Motor neuron (in vitro differentiated cells): ENCODE measurements at places on chromosomes 2 and 18. TPM values are rescaled to one million over a fixed set of nuclear protein-coding genes. Genes with fewer than 3 reads are reported as not detected.

Gene FRZB
- total RNA-seq = 0.25 and 0.27 TPM in 2 replicates

Gene PLGLB2
- total RNA-seq = 0.97 and 1.8 TPM in 2 replicates

Gene UGT1A10
- total RNA-seq = 0.21 TPM in 1 of 2 replicates, not detected in the other

Gene AMER3
- 11.3 and 11.7 TPM in 2 replicates for total RNA-seq

Gene RFTN2
- 2.4 and 3.5 TPM in 2 replicates for total RNA-seq

Gene FSHR
- total RNA-seq = 0.19 and 0.53 TPM in 2 replicates

Gene TMEM247
- total RNA-seq = not detected in 2 replicates

Gene G6PC2
- 0.25 TPM in 1 of 2 replicates, not detected in the other for total RNA-seq

Gene SLC20A1
- total RNA-seq = 38.3 and 40.9 TPM in 2 replicates

Gene CCDC141
- total RNA-seq = 0.15 TPM in 1 of 2 replicates, not detected in the other

- no peak for ATAC-seq
These were observed 61.0 kb downstream of the TNFRSF11A start for GRCh38 chr18:62386091-62386490.

DNA sequence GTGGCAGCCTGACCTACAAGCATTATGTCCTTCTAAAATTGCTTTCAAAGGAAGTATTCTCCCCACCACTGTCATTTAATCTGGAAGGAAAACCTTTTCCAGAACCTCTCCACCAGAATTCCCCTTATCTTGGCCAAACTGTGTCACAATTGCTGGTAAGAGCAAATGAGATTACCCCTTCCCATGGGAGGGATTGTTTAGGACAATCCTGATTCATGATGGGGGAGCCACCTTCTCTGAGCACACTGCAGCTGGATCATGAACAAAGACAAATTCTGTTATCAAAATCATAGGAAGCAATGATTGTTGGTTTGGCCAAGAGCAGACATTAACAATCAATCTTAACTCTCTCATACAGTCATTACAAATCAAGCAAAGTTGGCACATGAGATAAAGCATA is 18.1 kb upstream of the ATOH8 start:
- ATAC-seq = no peak

- ATAC-seq = no peak
These were observed 1195.9 kb upstream of the CHAC2 start for GRCh38 chr2:52571380-52572347.

DNA sequence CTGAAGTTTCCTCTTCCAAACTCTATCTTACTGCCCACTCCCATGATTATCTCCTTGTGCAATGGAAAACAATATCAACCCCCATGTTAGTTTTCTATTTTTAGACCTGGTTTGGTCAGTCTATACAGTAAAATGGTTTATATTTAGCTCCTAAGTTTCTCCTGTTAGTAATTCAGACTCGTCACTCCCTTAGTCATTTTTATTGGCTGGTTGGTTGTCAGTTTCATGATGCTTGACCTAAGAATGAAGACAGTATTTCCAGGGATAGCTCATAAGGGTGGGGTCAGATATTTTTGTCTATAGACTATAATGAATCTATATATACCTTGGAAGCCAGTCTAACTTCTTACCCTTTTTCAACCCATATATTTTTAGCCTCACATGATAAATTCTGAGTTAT is 61.4 kb upstream of the NEUROD1 start:
- no peak for ATAC-seq

GRCh38 chr2:62196278-62196901 is 475 bp downstream of the B3GNT2 start:
- no peak for ATAC-seq

- no peak for ATAC-seq
These were observed 476.1 kb upstream of the SOX11 start for GRCh38 chr2:5215989-5216607.

- peak; percentile 89 for ATAC-seq
These were observed 242.0 kb upstream of the LYPD1 start for GRCh38 chr2:132911726-132912724.

DNA sequence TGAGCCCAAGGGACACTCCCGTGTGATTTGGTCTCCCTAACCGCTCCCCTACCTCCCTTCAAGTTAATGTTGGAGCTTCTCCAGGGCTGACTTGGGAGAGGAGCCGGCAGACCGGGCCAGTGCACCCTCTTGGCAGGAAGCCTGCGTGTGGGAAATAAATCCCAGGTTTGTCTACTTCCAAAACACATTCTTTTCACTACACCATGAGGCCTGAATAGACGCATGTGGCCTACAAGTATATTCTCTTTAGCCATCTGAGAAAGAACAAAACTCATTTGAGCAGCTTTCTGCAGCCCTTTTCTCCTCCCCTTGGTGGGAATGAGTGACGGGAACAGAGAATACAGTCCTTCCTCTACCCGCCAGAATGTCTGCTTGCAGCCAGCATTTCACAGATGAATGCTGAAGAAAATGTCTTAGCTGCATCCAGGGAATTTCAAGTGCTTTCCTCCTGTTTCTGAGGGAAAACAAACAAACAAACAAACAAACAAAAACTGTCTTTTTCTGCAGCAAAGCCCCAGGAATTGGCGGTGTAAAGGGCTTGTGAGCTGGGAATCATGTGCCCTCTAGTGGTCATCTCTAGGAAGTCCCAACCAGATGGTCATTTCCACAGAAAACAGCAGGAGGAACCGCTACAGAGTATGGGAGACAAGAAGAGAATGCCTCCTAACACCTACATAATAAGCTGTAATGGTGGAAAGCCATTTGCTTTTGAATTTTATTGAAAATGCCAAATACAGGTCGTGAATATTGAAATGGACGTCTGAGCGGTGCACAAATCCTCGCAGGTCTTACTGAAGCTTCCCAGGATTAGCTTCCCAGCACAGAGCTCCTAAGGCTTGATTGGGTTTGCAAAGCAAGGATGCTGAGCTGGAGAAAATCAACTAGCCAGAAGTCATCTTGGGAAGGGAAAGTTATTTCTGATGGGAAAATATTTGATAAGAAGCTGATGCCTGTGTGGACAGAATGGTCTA is 41.2 kb upstream of the DAPL1 start:
- peak; percentile 84 for ATAC-seq

DNA sequence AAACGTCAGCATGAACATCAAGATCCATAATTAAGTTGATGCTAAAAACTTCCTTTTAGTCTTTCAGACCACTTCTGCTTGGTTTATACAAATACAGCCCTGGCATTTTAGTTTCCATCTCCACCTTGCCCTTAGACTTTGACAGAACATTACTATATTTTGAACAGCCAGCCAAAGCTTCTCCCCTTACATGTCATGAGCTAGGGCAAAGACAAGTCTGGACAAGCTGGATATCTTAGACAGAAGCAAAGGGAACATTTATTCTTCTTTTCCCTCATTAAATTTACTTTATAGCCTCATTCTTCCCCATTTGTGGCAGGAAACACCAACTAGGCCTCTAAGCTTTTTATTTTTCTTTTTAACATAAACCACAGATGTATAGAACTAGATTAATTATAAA is 403.3 kb downstream of the SUCLG1 start:
- no peak for ATAC-seq

- no peak for ATAC-seq
These were observed 105.3 kb upstream of the UGP2 start for GRCh38 chr2:63736354-63736753.

DNA sequence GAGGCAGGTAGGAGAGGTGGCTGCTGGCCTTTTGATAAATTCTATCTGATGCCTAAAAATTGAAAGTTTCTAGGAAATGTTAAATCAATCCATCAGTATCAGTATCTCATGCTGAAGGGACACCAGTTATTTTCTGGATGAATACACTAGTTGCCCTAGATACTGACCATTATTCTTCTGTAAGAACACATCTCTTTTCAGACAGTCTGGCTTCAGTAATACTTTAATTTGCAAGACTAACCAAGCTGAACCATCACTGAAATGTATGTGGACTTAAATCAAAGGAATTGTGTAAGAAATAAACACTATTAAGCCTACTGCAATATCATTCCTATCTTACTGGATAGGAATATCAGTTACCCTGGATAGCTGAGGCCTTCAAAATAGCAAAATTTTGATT is 1546.3 kb downstream of the LRP1B start:
- peak; percentile 35 for ATAC-seq

DNA sequence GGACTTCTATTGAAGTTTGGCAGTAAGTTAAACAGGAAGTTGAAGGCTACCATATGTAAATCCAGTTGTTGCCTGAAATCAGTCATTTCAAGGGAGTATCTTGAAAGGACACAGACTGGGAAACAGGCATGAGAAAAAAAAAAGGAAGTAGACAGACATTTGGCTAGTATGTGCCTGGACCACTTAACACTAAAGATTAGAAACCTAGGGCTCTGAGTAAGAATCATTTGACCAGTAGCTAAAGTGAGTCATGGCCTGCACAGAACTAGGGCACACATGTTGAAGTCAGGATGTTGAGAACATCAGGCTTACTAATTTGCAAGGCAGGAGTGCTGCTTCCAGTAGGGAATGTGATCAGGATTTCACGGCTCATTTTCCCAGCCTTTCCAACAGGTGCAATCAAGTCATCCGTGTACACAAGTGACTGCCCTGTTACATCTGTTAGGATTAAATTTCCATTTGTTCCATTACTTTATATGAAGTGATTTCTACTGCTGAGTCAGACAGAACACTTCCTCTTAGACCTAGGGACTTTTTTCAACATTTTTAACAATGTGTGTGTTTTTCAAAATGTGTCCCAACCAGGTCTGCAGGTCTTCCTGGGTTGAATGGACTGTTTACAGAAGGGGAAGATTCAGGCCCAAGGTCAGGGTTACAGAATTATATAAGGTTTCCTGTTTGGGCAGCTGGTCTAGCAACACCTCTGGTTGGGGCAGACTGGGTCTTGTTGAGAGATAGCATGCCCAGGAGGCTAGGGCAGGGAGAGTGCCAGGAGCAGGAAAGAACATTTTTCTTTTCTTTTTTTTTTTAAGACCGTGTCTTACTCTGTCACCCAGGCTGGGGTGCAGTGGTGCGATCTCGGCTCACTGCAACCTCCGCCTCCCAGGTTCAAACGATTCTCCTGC is 145.6 kb downstream of the TGIF1 start:
- peak; percentile 43 for ATAC-seq

- no peak for ATAC-seq
These were observed 129.3 kb downstream of the MARCHF4 start for GRCh38 chr2:216243026-216243425.

GRCh38 chr2:42602218-42602875 is 33.9 kb downstream of the MTA3 start:
- no peak for ATAC-seq

GRCh38 chr2:155696571-155696970 is 636.0 kb downstream of the NR4A2 start:
- ATAC-seq = no peak

GRCh38 chr18:54165450-54165849 is 59.0 kb downstream of the MBD2 start:
- ATAC-seq = no peak

DNA sequence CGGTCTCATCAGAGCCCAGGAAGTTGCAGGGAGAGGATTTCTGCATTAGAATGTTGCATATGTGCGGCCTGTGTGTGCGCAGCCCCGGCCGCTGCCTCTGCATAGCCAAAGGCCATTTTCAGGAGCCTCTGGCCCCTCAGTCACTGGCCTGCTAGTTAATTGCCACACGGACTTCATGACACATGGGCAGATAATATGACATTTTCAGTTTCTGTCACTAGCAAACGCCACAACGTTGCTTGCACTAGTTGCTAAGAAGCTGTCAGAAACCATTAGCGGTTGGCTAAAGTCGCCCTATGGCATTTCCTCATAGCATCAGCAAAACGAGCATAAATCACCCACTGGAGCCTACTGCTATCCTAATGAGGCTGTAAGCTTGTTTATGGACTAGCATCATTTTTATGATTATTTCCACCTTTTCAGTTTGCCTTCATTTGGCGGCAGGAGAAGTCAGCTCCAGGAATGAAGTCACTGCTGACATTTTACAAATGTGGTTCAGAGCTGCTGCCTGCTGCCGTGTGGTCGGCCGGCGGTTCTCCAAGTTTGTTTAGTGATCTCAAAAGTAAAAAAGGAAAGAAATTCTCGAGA is 73.7 kb downstream of the MEIS1 start:
- peak; percentile 89 for ATAC-seq

DNA sequence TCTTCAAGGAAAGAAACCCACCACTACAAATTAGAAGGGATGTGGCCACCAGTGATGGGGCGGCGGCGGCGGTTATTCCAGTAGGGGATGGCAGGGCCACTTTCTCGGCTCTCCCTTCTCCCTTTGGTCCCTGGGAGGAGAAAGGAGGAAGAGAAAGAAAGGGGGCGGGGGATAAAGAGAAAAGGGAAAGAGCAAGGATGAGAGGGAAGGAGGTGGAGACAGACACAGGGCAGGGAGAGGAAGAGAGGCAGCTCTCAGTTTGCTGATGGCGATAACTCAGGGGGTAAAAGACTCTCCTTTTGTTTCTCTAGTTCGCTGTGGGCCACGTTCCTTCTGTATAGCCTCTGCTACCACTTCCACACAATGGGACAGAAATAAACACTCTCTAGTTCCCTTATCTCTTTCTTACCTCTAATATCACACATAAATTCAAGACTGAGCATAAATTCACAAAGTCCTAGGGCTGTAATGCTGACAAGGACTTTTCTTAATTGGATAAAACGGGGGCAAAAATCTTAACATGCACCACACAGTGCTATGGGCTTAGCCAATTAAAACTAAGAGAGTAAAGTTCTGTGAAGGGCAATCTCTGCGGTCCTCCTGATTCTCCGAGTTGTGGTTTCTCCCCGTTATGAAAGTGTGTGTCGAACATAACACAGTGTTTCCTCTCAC is 14.6 kb downstream of the SFT2D3 start:
- no peak for ATAC-seq

GRCh38 chr2:127614731-127615130 is 31.2 kb upstream of the GPR17 start:
- no peak for ATAC-seq

GRCh38 chr2:54569745-54570301 is 113.7 kb downstream of the SPTBN1 start:
- ATAC-seq = no peak

DNA sequence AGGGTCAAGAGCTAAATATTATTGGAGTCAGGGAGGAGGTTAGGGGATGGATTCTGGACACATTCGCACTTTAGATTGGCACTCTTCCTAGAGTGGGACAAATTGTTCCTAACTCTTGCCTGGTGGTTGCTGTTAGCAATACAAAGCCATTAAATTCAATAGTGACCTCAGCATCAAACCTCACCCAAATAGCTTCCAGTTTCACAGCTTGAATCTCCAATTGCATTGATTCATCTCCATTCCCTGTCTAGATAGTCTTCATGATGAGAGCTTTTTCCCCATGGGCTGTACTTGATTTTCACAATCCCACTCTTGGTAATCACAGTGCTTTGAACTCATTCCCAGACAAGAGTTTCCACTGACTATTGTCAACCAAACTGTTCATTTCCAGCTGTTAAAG is 585.9 kb upstream of the SYT4 start:
- ATAC-seq = no peak
